ENCODE measurements at places on chromosomes 6 and 20. TPM values are rescaled to one million over a fixed set of nuclear protein-coding genes. Genes with fewer than 3 reads are reported as not detected.

Gene SEL1L2
- total RNA-seq: not detected

Gene SSTR4
- not detected for total RNA-seq

Gene WRNIP1
- 38.3 TPM for total RNA-seq

Gene CAP2
- not detected for total RNA-seq

Gene C20orf202
- total RNA-seq: not detected

Gene CFAP61
- not detected for total RNA-seq
